HT-29 (cell line): ENCODE measurements at places on chromosomes 7 and 10.
A peak's percentile ranks its signal among the peaks of the same experiment; 100 is the strongest.

- no peak for DNase-seq
These were observed 32.7 kb downstream of the CYP17A1 start for GRCh38 chr10:102804382-102805055.

- no peak for DNase-seq
These were observed 153.7 kb downstream of the GALNT17 start for GRCh38 chr7:71285571-71286145.

GRCh38 chr7:152511736-152512135, 75.9 kb upstream of the KMT2C start:
- no peak for DNase-seq

DNA sequence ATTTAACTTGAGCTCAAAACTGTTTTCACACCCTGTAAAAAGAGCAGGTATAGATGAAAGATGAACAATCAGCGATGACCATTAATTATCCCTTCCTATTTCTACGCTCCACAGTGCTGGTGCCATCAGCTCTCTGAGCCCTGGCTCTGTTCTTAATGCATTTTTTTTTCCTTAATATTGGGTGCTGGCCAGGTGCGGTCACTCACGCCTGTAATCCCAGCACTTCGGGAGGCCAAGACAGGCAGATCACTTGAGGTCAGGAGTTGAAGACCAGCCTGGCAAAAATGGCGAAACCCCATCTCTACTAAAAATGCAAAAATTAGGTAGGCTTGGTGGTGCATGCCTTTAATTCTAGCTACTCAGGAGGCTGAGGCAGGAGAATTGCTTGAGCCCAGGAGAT, 4.2 kb downstream of the STEAP4 start:
- no peak for DNase-seq

- DNase-seq, result no peak
These were observed 32.7 kb downstream of the MET start for GRCh38 chr7:116704650-116705228.

GRCh38 chr7:98116656-98117461, 10.2 kb downstream of the LMTK2 start:
- DNase-seq, result peak; percentile 66

- DNase-seq, result no peak
These were observed 325.5 kb downstream of the LHFPL3 start for GRCh38 chr7:104653825-104654401.

DNA sequence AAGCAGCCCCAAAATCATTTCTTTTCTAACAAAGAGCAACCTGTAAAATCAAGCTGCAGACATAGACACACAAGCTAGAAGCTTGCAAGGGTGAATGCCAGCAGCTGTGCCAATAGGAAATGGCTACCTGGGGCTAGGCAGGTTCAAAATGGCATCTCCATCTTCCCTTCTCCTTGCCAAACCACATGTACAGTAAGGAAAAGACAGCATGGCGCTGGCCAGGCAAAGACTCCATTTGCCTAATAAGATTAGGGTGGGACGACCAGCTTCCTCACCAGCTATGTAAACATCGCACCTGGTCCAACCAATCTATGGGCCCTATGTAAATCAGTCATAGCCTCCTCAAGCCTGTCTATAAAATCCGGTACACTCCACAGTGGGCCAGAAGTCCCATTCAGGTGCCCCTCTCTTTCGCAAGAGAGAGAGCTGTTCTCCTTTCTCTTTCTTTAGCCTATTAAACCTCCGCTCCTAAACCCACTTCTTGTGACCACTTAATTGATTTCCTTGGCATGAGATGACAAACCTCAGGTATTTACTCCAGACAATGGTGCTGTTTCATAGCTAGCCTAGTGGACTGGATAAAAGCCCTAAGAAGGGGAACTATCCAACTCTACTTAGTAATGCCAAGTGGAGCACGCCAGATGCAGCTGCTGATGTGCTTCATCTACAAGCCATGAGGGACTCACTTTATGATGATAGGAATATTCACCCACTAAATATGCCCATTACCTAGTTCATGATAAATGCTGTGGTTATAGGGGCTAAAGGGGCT, 44.1 kb downstream of the HTR7 start:
- DNase-seq, result no peak

GRCh38 chr7:9192969-9193368, 759.6 kb downstream of the NXPH1 start:
- DNase-seq, result no peak

- DNase-seq, result no peak
These were observed 494.3 kb downstream of the PTPRN2 start for GRCh38 chr7:158093156-158093796.

DNA sequence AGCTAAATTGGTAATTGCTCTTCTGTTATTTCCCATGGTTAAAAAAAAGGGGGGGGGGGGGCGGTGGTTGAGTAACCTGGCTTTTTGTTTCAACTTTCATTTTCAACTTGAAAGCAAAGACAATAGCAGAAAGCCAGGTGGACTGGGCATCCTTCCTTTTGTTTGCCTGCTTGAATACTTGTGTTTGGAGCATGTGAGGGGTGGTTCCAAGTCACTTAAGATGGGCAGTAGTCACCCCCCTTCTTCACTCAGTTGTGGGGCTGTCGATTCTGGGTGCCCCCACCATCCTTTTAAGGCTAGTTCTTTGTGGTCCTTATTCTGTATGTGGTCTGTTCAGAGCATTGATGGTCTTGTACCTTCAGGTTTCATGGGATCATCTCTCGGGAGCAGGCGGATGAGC, 165.6 kb upstream of the PRR15 start:
- DNase-seq, result no peak

DNA sequence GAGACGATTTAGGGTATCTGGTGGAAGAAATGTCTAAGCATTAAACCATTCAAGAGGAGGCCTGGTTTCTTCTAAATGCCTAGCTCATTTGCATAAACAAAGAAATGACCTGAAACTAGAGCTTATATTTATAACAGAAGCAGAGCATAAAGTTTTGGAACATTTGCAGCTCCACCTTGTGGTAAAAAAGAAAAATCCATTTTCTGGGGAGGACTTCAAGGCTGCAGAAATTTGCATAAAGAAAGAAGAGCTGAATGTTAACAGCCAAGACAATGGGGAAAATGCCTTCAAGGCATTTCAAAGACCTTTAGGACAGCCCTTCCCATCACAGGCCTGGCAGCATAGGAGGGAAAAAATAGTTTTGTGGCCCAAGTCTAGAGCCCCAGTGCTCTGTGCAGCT, 362.0 kb downstream of the ZNF248 start:
- DNase-seq, result peak; percentile 11

DNA sequence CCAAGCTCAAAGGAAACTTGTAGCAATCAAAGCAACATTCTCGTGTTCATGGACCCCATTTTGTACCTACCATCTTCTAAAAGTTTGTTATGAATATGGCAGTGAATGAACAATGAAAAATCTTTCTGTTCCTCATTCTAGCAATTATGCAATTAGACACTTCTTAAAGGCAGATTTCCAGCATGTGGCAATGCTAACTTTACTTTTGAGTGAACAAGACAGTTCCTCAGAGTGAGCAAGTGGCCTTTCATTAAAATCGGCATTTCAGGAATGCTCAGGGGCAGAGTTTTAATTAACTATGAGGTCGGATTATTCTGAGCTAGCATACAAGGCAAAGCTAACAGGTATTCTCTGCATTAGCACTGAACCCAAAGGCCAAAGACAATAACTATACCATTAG, 48.4 kb upstream of the NFE2L3 start:
- no peak for DNase-seq

- DNase-seq, result no peak
These were observed 8.9 kb downstream of the GFRA1 start for GRCh38 chr10:116263870-116264655.

- no peak for DNase-seq
These were observed 540.3 kb upstream of the MGMT start for GRCh38 chr10:128926711-128927110.

DNA sequence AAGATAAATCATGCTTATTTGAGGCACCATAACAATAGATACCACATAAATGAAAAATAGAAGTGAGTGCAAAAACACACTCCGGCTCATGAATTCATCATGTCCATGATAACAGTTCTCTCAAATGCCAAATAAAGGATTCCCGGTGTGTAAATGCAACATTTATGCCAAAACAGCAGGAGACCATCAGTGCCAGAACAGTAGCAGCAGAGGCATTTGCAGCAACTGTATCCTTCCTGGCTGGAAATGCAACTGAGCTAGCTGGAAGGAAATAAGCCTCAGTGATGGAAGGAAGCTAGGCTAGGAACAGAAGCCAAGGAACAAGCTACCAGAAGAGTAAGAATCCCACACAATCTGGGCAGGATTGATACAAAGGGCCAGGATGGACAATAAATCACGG, 79.9 kb upstream of the THSD7A start:
- no peak for DNase-seq

- DNase-seq, result peak; percentile 39
These were observed 12.4 kb upstream of the CAMK2G start for GRCh38 chr10:73886661-73887293.

DNA sequence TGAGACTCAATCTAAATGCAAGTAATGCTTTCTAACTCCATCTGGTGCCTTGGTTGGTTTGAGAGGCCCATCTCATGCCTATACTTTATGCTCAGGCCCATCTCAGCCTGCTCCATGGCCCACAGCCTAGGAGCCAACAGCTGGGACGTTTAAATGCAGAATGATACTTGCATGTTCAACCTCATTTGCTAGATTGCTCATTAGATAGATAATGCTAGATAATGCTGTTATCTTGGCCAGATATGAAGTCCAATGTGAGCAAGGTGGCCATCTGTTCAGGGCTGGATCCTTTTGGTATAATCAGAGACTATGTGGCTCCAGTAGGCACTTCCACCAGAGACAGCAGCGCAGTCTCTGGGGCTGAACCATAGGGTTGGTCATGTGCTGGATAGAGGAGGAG, 321.6 kb upstream of the PHYHIPL start:
- DNase-seq, result no peak

DNA sequence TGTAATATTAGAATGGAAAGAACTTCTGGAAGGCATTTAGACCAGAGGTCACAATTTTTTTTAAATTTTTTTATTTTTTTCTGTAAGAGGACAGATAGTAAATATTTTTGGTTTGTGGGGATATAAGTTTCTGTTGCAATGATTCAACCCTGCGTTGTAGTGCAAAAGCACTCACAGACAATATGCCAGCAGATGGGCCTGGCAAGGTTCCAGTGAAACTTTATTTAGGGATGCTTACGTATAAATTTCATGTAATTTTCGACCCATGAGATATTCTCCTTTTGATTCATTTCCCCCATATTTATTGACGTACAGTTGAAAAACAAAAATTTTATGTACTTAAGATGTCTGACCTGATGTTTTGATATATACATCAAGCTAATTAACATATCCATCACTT, 72.8 kb upstream of the NMT2 start:
- no peak for DNase-seq

GRCh38 chr10:132464256-132465192, 67.5 kb downstream of the PWWP2B start:
- DNase-seq, result no peak

- DNase-seq, result no peak
These were observed 62.2 kb downstream of the CNOT4 start for GRCh38 chr7:135447748-135448147.

GRCh38 chr7:38066391-38066790, 111.7 kb upstream of the STARD3NL start:
- DNase-seq, result no peak

- DNase-seq, result no peak
These were observed 69.3 kb downstream of the SGMS1 start for GRCh38 chr10:50554376-50554994.

- DNase-seq, result peak; percentile 30
These were observed 457 bp downstream of the NSUN5 start for GRCh38 chr7:73308074-73308664.

DNA sequence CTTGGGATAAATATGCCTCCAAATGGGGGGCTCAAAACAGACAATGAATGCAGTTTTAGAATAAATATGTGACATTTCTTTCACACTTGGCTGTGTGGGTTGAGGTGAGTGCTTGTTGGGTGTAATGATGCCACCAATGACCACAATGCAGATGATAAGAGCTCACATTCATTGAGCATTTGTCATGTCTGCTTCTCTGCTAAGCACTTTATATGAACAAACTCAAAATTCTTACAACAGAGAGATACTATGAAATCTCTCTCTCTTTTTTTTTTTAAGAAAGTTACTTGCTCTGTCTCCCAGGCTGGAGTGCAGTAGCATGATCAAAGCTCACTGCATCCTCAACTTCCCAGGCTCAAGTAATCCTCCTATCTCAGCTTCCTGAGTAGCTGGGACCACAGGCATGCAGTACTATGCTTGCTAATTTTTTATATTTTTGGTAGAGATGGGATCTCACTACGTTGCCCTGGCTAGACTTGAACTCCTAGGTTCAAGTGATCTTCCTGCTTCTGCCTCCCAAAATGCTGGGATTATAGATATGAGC, 185.4 kb downstream of the JCAD start:
- no peak for DNase-seq

GRCh38 chr7:107051376-107051775, 6.9 kb downstream of the PRKAR2B start:
- DNase-seq, result no peak

GRCh38 chr10:31745612-31746376, 182.8 kb downstream of the ARHGAP12 start:
- DNase-seq, result no peak

- no peak for DNase-seq
These were observed 36.5 kb downstream of the PTPRE start for GRCh38 chr10:127943336-127943910.

DNA sequence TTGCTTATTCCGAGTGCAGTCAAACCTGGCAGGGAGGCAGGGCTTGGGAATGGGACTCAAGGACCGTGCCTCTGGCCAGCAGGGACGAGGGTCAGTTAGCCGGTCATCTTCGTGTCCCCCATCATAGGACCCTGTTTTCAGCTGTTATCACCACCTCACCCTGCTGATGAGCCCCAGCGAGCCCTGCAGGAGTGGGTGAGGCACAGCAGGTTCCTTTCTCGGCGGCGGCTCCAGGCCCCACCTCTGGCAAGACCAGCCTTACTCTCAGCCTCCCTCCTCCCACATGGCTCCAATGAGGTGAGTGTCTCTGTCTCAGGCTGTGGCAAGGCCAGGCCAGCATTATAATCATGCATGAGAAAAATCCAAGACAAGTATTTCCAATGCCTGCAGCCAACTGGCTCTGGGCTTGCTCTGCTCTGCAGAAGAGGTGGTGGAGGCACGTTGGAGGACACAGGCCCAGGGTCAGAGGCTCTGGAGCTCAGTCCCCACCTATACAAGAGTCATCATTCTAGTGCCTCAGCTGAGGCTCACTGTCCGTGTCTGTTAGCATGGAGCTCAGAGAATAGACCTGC, 15.7 kb downstream of the PKD1L1 start:
- DNase-seq, result no peak

DNA sequence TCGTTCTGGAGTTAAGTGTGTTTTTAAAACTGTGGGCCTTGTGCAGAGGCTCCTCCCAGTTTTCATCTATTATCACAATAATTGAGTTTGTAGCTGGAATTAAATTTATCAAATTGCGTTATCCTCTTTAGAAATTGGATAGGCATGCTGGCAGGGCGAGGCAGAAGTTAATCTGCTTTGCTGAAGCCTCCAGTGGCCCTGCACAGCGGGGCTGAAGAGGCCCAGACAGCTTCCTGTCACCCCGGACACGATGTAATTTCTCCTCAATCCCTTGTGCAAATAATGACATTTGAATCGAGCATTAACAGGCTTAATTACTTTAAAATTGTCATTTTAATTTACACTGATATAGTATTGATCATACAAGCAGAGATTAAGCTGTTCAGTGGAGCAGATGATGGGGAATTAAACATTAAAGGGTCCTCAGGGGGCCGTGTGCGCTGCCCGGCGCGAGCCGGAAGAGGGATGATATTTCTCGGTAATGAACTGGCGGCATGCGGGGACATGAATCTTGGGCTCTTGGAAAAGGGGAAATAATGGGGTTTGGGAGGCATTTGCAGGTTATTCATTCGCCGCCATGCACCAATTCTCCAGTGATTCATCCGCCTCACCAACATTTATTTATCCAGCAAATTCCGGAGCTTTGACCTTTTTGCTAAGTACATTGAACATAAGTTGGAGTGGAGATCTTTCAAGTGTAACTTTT, 118.5 kb downstream of the NKX6-2 start:
- no peak for DNase-seq
